COLO829 (cell line): ENCODE measurements at places on chromosomes 11 and 22.

- no peak for DNase-seq
Observed at GRCh38 chr11:12808519-12808918, 134.3 kb downstream of the TEAD1 start.

- no peak for DNase-seq
Observed at GRCh38 chr22:37749226-37749625, 52.4 kb downstream of the TRIOBP start.

DNA sequence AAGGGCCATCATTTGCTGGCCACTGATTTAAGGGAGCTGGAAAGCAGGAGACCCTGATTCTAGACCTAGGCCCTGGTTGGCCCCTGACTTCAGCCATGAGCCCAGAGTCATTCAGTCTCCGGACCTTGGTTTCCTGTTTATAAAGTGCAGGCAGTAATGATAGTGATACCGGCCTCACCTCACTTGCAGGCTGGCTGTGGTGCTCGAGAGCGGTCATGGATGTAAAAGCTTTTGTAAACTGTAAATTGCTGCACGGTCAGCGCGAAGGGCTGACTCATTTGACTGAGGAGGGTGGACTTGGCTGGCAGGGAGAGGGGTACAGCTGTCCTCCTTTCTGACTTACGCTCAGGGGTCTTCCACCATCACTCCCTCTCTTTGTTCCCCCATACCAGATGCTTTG lies 37.4 kb downstream of the FBLN1 start:
- no peak for DNase-seq

DNA sequence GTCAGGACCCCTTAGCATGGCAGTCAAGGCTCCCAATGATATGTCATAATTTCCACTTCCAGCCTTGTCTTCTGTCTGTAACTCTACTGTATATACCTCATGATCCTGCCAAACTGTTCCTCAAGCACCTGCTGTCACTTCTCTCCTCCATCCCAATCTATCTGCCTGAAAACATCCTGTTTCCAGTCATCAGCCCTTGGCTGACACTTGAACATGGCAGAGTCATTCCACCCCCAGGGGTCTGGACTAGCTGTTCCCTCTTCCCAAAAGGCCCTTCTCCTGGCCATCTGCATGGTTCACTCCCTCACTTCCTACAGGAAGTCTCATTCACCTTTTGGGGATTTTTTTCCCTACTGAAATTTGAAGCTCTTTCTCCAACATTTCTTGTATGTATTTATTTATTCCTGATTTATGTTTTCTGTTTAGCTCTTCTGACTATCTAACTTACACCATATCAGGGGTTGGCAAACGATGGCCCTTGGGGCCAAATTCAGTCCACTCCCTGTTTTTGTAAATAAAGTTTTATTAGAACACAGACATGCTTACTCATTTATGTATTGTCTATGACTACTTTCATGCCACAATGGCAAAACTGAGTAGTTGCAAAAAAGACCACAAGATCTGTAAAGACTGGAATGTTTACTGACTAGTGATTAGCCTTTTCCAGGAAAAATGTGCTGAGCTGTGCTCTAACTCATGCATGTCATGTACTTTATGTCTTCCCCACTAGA lies 278.4 kb downstream of the KIRREL3 start:
- no peak for DNase-seq

DNA sequence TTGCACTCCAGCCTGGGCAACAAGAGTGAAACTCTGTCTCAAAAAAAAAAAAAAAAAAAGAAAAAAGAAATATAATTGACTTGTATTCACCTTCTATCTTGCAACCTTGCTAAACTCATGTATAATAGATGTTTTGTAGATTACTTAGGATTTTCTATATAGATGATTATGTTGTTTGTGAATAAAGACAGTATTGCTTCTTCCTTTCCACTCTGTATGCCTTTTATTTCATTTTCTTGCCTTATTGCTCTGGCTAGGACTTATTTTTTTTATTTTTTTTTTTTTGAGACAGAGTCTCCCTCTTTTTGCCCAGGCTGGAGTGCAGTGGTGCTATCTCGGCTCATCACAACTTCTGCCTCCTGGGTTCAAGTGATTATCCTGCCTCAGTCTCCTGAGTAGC lies 29.7 kb upstream of the SOX10 start:
- DNase-seq = no peak
